ENCODE measurements at places on chromosomes 2 and 18.

GRCh38 chr2:207938886-207939285 is 86.4 kb downstream of the PLEKHM3 start:
- DNase-seq, result no peak

DNA sequence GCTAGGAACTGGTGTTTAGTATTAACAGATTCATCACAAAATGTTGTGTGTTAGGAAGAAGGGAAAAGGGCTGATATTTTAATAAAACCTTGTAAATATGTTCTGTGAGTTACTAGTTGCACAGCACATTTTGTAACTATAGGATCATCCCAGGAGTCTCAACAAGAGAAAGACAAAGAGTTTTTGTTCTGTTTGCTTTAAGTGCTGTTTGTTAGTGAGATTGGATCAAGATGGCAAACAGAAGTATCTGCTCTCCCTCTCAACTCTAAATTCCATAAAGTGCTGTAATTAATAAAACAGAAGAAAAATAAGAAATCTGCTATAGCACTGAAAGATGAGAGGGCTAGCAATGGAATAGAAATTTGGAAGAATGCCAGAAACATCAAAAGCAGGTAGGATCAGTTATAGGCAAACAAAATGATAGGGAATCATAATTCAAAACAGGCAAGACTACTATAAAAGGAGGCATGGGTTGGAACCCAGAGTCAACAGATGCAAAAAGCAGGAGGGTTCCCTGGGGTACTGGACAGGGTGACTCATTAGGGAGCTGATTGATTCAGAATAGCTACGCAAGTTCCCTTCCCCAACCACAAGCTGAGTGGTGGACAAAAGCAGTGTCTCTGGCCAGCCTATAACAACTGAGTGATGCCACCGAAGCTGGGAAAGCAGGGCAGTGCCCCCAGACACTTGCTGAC is 75.8 kb downstream of the DYNC1I2 start:
- DNase-seq, result no peak

- DNase-seq, result no peak
Observed at GRCh38 chr2:146131785-146132184, 1611.9 kb upstream of the ZEB2 start.

- no peak for DNase-seq
Observed at GRCh38 chr2:172834881-172835280, 99.2 kb downstream of the RAPGEF4 start.

DNA sequence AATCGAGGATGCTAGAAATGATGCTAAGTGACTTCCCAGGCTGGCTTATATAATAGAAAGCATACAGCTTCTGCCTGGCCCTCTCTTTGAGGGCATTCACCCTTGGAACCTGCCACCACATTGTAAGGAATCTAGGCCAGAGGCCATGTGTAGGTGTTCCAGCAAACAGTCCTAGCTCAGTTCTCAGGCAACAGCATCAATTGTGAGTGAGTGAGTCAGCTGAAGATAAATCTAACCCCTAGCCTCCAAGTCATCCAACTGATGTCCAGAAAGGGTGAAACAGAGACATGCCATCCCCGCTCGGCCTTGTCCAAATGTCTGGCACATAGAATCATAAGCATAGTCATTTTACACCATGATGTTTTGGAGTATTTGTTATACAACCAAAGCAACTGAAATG is 324.3 kb upstream of the KLHL14 start:
- DNase-seq, result no peak

DNA sequence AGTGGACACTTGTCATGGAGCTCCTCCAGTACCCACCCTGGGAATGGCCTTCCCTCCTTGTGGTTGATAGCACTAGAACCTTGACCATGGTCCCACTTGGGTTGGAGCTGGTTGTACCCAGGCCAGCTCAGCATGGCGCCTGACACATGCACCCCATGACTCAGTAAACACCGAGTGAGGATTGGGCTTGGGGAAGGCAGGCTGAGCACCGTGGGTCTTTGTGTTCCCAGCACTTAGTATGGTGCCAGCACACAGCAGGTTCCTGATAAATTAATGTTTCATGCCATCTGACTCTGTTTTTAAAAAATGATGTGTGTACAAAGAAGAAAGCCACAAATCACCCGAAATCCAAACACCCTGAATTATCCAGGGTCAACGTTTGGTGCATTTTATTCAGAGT is 69.8 kb downstream of the CIB4 start:
- DNase-seq, result no peak

DNA sequence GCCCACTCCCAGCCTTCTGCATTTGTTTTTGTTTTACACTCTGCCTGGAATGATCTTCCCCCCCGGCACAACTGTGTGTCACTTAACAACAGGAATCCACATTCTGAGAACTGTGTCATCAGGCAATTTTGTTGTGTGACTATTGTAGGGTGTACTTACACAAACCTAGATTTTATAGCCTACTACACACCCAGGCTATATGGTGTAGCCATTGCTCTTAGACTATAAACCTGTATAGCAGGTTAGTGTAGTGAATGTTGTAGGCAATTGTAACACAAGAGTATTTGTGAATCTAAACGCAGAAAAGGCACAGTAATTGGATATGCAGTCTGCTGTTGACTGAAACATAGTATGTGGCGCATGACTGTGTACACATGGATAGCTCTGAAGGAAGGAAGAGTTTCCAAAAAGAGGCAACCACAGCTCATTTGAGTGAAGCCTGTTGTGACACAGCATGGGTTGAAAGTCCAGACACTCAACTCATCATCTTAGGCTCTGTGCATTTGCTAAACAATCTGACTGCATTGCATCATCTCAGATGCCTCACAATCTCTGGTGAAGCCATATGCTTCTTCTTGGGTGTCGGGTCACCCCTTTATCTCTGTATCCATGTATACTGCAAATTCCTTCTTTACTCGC is 506.6 kb upstream of the SPHKAP start:
- DNase-seq, result no peak

DNA sequence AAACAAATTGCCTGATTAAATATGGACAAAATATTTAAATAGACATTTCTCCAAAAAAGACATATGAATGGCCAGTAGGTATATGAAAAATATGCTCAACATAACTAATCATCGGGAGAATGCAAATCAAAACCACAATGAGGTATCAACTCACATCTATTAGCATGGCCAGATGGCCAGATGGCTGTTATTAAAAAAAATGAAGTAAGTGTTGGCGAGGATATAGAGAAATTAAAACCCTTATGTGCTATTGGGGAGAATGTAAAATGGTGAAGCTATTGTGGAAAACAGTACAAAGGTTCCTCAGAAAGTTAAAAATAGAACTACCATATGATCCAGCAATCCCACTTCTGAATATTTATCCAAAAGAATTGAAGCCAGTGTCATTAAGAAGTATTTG is 272.3 kb upstream of the ZNF804A start:
- DNase-seq, result no peak

GRCh38 chr2:176613323-176613987 is 344.2 kb downstream of the MTX2 start:
- DNase-seq, result no peak

GRCh38 chr2:188576651-188577050 is 285.0 kb downstream of the GULP1 start:
- DNase-seq, result no peak

DNA sequence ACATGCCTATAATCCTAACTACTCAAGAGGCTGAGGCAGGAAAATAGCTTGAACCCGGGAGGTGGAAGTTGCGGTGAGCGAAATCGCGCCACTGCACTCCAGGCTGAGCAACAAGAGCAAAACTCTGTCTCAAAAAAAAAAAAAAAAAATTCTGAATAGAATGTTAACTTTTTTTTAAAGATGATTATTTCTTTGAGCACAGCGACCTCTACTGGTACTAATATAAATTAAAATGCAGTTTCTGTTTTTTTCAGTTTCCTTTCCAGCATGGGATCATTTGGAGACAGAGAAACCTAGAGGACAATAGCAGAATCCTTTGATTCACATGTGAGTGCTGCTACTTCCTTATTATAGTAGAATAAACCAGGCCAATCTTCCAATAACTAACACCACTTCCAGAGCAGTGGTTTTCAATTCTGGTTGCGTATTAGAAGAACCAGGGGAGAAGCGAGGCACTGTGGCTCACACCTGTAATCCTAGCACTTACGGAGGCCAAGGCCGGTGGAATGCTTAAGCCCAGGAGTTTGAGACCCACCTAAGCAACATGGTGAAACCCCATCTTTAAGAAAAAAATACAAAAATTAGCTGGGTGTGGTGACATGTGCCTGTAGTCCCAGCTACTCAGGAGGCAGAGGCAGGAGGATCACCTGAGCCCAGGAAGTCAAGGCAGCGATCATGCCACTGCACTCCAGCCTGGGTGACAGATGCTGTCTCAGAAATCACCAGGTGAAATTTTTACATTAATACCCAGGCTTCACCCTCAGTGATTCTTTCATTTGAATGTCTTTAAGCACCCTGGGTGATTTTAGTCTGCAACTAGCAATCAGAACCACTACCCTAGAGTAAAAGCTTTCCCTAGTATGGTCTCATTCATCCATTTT is 10.1 kb downstream of the SRSF7 start:
- no peak for DNase-seq

GRCh38 chr2:40147360-40147759 is 304.5 kb downstream of the SLC8A1 start:
- no peak for DNase-seq

- no peak for DNase-seq
Observed at GRCh38 chr2:162092658-162093556, 18.9 kb upstream of the DPP4 start.

DNA sequence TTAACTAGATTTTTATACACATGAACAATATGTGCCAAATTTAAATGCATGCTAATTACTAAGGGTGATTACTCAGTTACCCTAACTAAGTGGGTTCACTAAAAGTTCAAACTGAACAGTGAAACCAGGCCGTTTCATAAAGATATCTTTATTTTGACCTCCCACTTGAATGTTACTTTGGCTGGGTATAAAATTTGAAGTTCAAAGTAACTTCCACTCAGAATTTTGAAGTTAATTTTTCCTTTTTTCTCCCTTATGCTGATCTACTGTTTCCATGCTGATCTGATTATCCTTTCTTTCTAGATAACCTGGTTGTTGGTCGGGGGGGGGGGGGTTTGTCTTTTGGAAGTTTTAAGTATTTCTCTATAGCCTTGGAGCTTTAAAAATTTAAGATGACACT is 25.5 kb upstream of the MAP4K4 start:
- DNase-seq, result no peak

- DNase-seq, result no peak
Observed at GRCh38 chr2:12718015-12718671, 1.4 kb downstream of the TRIB2 start.

- no peak for DNase-seq
Observed at GRCh38 chr2:169260246-169260645, 102.1 kb downstream of the LRP2 start.

- no peak for DNase-seq
Observed at GRCh38 chr2:167637741-167638140, 609.7 kb downstream of the STK39 start.

GRCh38 chr18:56844556-56844955 is 193.4 kb downstream of the WDR7 start:
- no peak for DNase-seq

DNA sequence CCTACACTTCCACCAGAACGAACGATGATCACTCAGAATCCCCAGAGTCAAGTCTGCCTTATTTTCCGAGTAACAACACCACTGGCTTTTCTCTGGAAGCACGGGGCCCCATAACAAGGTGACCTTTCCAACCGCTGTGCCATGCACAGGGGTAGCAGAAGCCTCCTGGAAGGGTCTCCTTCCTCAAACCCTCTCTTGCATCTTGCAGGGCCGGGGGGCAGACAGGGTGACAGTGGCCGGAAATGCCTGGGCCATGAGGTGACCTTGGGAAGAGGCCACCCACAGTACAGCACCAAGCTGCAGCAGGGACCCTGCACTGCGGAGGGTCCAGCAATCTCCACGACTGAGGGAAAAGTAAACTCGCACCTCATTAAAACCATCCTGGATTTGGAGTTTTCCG is 108.5 kb downstream of the PXDN start:
- no peak for DNase-seq

DNA sequence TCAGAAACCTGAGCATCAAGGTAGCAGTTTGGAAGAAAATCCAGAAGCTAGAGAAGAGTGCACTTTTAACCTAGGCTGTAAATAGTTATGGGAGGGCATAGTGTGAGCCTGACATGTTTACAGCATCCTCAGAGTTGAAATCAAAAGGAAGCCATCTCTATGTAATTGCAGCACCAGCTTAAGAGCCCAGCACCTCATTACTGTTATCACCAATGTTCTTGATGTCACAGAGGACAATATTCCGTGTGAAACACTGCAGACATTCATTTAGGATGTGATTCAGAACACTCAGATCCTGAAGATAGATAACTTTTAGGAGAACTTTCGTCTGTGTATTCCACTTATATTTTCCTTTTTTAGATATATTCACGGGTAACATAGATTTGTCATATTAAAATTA is 48.1 kb downstream of the FBXO36 start:
- no peak for DNase-seq

- no peak for DNase-seq
Observed at GRCh38 chr18:35005963-35006577, 35.1 kb upstream of the MAPRE2 start.

DNA sequence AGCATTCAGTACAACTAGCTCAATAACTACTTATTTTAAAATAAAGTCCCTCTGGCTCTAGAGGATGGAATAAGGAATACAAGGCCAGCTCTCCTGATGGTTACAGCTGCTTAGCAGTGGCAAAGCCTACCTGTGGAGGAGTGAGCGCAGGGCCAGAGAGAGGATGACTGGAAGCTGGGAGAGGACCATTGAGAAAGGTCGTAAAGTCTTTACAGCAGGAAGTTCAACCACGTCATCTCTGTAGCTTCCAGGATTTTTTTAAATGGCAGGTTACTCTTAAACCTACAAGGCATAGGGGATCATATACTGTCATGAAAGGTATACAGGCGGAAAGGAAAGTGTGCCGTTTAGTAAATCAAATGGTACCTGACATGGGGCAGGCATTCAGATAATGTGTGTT is 26.3 kb downstream of the ANXA4 start:
- no peak for DNase-seq

DNA sequence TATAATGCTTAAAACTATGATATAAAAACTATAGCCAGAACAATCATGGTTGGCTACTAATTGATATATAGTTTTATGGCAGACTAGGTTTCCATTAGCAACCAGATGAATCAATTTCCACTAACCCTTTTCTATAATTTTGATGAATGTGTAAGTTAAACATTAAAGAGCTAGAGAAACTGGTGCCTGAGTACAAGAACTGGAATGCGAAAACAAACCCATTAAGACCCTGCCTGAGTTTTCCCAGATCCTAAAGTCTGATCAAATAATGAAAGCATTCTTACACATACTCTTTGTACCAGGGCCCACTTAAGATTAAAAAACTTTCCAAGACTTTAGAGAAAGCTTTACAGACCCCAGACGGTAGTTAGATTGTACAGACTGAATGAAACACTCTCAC is 21.3 kb downstream of the MRPL19 start:
- DNase-seq, result no peak

GRCh38 chr2:231186325-231186724 is 12.1 kb upstream of the ARMC9 start:
- DNase-seq, result no peak

All from activated CD8-positive, alpha-beta memory T cell treated with anti-CD3 and anti-CD28 coated beads for 4 hours (primary cell).